ENCODE measurements at places on chromosomes 1 and 21.

DNA sequence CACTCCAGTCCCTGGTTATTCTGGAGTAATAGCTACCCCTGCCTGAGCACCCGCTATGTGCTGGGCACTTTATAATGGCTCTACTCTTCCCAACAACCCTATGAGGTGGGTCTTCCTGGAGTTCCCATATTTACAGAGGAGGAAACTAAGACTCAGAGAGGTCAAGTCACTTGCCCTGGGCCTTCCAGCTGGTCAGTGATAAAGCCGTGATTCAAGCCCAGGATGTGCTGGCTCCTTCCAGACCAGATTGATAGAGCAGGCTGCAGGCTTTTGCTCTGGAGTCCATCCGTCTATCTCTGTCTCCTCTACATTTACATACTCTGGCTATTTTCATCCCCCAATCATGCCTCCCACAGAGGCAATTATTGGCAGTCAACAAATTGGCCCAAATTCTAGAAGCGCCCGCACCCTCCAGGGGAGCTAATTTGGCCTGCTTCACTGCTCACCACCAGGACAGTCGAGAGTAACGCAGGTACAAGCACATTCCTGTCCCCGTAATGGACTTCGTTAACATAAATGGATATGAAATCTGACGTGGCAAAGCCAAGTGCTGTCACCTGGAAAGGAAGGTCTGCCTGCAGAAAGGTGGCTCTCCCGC is 39.8 kb upstream of the SELENON start:
- DNase-seq, result peak; percentile 18

- peak; percentile 14 for DNase-seq
Observed at GRCh38 chr21:36891692-36892091, 74.8 kb downstream of the HLCS start.

DNA sequence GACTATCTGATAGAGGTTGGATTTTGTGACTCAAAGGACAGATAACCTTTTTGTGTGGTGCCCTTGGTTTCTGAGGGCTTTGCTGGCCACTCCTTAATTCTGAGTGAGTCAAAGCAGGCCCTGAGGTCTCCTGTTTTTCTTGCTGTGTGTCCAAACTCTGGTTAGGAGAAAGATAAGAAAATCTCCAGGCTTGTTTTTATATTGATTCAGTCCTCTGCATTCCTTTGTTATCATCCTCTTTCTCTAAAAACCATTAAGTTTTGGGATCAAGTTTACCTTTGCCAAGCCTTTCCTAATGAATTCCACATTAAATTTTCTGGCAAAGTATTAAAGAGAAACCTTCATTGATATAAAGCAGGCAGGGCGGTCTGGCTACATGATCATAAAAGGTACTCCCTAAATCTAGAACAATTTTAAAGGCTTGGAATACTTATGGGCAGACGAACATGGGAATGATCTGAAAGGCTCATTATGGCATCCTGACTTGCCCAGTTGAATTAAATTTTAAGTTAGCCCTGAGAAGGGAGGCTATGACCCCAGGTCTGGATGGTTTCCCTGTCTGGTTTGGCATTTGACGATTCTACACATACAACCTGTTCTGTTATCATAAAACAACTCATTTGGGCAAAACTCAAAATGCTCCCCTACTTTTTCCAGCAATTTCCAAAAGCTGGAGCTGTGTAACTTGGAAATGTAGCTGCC is 20.8 kb downstream of the ZBTB8B start:
- DNase-seq, result no peak

- no peak for DNase-seq
Observed at GRCh38 chr1:34356853-34357252, 180.1 kb downstream of the C1orf94 start.

DNA sequence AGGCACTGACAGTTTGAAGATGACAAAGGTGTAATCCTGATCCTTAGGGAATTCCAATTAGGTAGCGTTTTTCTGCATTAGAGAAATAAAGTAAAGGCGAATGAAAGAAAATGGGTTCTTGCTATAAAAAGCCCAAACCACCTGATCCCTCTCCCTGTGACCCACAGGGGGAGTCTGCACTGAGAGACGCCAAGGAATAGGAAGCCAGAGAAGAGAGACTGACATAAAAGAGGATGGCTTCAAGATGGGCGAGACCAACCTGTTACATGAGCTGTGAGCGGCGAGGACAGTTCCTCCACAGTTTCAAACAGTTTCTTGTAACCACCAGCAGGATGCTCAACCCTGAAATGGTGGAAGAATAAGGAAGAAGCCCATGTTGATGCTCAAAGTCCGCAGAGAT is 1.4 kb downstream of the RPE65 start:
- peak; percentile 50 for DNase-seq

DNA sequence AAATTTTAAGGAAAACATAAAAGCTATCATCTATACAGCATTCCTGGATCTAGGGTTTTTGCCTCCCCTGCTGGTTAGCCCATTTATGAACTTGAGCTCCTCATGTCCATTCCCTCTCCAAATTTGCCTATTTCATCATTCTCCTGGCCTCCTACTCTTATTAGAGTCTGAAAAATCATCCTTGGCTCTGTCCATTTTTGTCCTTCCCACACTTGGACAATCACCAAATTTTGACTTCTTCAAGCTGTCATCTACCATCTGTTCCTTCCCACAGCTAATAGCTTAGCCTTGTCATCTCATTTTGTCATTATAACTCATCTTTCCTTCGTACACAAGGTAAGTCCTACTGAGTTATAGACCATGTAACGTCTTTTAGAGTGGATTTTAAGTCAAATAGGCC is 2.2 kb upstream of the HENMT1 start:
- no peak for DNase-seq

All from mesendoderm (in vitro differentiated cells).